ENCODE measurements at places on chromosomes 16 and 17.
A peak's percentile ranks its signal among the peaks of the same experiment; 100 is the strongest.

DNA sequence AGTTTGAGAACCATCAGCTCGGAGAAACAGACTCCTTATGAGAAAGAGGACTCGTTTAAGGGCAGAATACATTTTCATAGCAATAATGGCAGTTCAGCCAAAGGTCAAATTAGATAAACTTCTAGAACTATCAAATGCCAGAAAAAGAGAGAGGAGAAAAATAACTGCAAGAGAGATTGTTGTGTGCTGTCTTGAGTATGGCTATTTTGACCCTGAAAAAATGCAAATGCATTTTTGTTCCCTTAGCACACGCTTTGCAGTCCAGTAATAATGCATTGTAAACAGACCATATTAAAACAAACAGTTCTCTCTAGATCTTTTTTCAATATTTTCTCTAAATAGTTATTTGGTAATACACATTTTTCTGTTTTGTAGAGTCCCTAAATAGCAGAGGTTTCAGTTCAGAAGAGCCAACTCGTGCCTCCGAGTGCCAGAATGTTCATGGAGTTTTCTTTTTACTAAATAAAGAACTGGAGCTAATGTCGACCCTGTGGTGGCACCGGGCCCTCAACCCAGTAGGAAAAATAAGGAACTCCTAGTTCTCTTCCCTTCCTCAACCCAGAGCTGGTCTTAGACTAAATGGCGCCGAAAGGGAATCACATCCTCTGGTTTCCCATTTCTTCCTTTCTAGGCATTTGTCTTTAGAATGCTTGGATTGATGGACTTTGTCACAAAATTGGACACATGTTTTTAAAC, 298.0 kb downstream of the MAP2K4 start:
- H3K27me3 ChIP-seq, result no peaks in the 10 kb centered on the region
- H3K27ac ChIP-seq, result peak overlapping the region; percentile 24
- H3K4me3 ChIP-seq, result no peak overlapping the region
- no peaks in the 10 kb centered on the region for H3K36me3 ChIP-seq

GRCh38 chr17:82062076-82062983, 3.3 kb downstream of the DUS1L start:
- DNase-seq, result no peak
- H3K4me3 ChIP-seq, result no peak overlapping the region
- H3K27me3 ChIP-seq, result no peaks in the 10 kb centered on the region
- peaks cover 32% of the 10 kb centered on the region for H3K36me3 ChIP-seq
- H3K27ac ChIP-seq, result no peak overlapping the region

- no peak for DNase-seq
- peaks cover 28% of the 10 kb centered on the region for H3K4me1 ChIP-seq
- H3K27me3 ChIP-seq, result no peaks in the 10 kb centered on the region
- peaks cover 10% of the 10 kb centered on the region for H3K36me3 ChIP-seq
- no peak overlapping the region for H3K27ac ChIP-seq
- no peak overlapping the region for H3K4me3 ChIP-seq
These were observed 10.9 kb upstream of the SREBF1 start for GRCh38 chr17:17847726-17848125.

GRCh38 chr16:74865922-74866598, 91.4 kb upstream of the FA2H start:
- no peak overlapping the region for H3K27ac ChIP-seq
- H3K36me3 ChIP-seq, result no peaks in the 10 kb centered on the region
- no peaks in the 10 kb centered on the region for H3K27me3 ChIP-seq
- H3K4me3 ChIP-seq, result no peak overlapping the region
- no peak for DNase-seq

DNA sequence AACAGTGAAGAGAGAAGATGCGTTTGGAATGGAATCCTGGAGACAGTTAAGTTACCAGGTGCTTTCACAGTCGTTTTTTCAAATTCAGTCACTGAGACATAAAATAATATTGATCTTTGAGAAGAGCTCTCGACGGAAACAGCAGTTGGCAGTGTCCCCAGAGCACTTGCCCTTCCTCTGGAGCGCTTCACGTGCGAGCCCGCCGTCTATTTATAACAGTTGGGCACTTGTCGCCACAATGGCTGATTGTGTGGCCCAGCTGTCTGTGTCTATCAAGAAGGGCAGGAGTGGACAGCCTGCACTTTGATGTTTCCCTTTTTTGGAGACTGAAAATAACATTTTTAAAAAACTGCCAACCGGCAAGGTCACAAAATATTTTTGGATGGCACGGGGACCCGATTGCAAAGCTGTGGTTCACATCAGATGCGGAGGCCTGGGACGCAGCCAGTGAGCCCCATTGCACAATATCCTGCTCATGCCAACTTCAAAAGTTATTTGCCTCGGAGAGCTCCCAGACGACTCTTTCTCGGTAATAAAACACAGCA, 62.9 kb downstream of the ADCY9 start:
- DNase-seq, result peak; percentile 85
- H3K36me3 ChIP-seq, result no peaks in the 10 kb centered on the region
- peak overlapping the region; percentile 23 for H3K4me3 ChIP-seq
- H3K27ac ChIP-seq, result peak overlapping the region; percentile 83
- H3K4me1 ChIP-seq, result peaks cover 20% of the 10 kb centered on the region
- no peaks in the 10 kb centered on the region for H3K27me3 ChIP-seq

- H3K4me3 ChIP-seq, result no peak overlapping the region
- no peak overlapping the region for H3K27ac ChIP-seq
- no peaks in the 10 kb centered on the region for H3K27me3 ChIP-seq
- no peak for DNase-seq
These were observed 143.6 kb upstream of the NOL11 start for GRCh38 chr17:67573987-67574657.

All from sigmoid colon (tissue), 7 donors.